ENCODE measurements at places on chromosomes 4 and X.

- no peak for DNase-seq
Observed at GRCh38 chr4:40238008-40238699, 41.3 kb downstream of the RHOH start.

DNA sequence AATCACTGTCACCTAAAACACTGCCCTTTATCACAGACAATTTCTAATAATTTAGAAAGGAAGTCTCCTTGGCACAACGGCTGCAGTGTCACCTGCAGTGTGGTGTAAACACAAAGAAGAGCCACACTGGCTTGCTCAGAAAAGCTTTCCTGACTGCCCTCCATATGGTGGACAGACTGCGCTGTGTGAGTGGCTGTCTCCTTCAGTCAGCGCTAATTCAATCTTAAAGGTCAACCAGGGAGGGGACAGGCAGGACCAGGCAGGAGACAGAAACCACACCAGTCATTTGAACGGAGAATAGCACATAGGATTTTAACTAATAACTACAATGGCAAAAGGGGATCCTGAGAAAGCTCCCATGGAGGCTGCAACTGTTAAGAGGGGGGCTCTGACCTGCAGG lies 132.1 kb downstream of the NSUN7 start:
- DNase-seq, result no peak

DNA sequence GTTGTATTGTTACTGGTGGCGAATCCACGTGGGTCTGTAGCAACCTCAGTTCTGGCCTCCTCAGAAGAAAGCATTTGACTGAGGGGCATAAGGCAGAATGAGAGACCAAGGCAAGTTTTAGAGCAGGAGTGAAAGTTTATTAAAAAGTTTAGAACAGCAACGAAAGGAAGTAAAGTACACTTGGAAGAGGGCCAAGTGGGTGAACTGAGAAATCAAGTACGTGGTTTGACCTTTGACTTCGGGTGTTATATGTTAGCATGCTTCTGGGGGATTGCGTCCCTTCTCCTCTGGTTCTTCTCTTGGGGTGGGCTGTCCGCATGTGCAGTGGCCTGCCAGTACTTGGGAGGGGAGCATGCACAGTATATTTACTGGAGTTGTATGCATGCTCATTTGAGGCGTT lies 232.7 kb upstream of the GATB start:
- no peak for DNase-seq

DNA sequence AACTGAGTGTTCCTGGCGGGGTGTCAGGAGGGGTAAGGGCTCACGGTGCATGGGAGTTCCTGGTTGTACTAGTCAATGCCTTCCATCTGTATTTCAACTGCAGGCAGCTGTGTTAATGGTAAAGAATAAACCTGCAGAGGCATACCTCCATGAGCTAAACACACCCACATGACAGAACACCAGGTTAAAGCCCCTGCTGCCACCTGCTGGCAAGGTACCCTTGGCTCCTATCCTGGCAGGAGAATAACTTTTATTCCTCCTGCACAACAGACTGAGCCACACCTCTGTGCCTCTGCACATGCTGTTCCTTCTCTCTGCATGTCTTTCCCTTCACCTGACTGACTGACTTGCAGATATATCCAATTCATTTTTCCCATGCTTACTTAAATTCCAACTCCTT lies 11.1 kb downstream of the ITIH6 start:
- no peak for DNase-seq

DNA sequence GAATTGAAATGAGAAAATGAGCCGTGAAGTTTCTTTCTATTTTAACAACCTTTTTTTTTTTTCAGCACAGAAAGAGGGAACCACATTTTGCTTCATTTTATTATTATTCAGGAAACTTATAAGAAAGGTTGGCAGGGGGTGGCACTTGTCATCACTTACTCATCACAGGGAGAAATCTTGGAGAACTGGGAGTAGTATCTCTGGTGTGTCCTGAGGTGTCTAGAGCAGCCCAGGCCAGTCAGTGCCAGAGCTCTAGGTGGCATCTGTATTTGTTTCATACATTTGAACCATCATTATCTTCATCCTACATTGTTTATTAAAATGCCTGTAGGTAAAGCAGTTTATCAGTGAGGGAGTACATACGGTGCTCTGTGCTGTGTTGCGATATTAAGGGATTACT lies 43.8 kb upstream of the ARHGAP24 start:
- no peak for DNase-seq

DNA sequence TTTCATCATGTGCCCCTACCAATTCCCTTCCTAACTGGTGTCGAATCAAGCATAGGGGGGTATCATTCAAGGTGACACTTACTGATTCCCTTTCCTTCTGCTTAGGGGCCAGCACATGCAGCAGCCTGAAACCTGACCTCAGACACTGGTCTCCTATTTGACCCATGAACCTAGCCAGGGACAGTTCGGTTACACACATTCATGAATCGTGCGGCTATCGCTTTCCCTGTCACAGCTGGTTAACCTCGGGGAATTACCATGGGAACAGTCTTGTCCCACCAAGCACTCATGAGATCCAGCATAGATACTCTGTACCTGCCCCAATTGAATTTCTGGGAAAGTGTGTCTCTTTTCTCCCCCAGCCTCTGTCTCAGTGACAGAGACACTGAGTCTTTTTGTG lies 140.4 kb downstream of the ZNF674 start:
- no peak for DNase-seq

GRCh38 chr4:62550121-62550520 lies 1350.0 kb downstream of the ADGRL3 start:
- no peak for DNase-seq

DNA sequence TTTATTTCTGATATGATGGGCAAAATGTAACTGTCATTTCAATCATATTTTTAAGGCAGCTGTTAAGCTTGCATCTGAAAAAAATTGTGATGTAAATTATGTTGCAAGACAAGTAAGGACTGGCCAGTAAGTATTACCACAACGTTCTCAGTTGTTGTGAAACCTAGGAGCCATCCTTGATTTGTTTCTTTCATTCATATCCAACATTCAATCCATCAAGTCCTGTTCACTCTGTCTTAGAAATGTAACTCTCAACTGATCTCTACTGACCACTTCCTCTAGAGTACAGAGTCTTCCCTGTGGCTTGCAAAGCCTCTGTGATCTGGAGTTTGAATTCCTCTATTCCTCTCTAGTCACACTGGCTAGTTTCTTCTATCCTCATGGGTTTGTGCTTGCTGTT lies 161.4 kb upstream of the MAD2L1 start:
- no peak for DNase-seq

GRCh38 chr4:86744570-86744969 lies 104.6 kb downstream of the SLC10A6 start:
- no peak for DNase-seq

DNA sequence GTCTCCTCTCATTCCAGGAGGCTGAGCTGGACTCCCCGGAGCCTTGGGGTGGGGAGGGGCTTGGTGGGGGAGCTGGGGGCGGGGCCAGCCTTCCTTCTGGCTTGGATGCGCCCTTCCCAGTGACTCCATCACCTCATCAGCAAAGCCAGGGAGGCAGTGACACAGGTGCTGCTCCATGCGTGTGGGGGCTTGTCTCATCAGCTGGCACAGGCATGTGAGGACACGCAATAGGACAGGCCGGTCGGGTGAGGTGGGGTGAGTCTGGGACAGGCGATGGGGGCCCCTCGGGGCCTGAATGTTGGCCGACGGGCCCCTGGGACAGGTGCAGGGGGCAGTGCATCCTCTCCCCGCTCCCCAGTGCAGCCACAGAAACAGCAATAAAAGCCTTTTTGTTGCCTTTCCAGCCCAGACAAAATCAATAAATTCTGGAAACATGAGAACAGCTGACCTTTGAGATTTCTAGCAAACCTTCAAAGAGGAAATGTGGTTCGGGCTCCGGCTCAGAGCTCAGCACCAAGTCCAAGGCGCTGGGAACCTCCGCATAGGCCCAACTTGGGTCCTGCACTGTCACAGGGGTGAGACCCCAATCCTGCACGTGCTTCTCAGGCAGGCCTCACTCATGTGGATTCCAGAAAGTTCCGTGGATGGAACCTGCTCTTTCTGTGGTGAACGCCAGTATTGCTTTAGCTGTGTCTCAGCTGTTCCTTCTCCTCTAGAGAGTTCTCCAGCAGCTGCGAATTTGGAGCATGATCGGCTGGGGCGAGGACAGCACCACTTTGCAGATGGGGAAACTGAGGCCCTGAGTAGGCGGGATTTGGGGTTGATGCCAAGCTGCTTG lies 18.5 kb downstream of the ADRA2C start:
- DNase-seq, result no peak

GRCh38 chr4:66501997-66502396 lies 831.7 kb upstream of the EPHA5 start:
- DNase-seq, result no peak

DNA sequence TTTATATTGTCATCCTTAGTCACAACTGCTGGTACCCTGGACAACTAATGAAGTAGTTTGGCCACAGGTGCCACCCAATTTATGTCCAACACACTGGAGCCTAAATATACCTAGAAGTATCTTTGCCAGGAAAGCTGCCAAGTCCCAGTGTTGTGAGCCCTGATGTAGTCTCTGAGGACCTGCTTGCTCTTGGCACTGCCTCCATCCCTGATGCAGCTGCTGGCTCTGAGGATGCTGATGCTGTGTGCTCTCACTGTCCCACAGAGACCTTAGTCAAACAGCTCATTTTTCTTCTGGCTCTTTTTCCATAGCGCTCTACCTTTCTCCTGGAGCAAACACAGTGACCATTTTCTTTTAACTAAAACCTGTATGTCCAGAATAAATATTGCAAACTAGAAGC lies 1535.4 kb upstream of the ADGRL3 start:
- no peak for DNase-seq

- DNase-seq, result no peak
Observed at GRCh38 chrX:132442691-132443090, 46.1 kb downstream of the MBNL3 start.

- no peak for DNase-seq
Observed at GRCh38 chr4:166827167-166827566, 407.1 kb downstream of the SPOCK3 start.

- DNase-seq, result no peak
Observed at GRCh38 chrX:7620560-7620959, 222.4 kb upstream of the VCX start.

DNA sequence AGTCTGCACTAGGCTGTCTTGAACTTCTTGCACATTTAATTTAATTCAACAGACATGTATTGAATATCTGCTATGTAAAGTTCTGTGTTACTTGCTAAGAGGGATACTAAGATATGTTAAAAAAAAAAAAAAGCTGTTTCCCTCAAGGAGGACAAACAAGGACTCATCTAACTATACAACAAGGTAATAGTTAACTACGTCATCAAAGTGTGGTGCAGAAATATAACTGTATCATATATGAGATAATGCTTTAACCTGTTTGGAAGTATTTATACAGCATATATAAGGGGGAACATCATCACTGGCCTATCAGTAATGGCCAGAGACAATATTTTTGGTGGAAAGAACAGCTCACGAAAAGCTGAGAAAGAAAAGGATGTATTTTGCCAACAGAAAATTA lies 89.9 kb downstream of the PTPN13 start:
- no peak for DNase-seq

DNA sequence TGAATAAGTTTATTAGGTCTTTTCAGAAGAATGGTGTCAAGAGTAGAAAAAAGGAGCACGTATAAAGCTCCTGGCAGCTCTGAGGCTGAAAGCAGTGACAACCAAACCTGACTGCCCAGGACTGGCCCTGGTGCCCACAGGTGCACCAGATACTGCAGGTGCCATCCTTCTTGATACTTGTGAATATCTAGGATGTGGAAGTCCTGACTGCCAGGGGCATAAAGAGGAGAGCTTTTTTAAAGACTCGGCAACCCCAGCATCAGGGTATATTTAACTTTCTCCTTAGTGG lies 60.7 kb downstream of the TMEM150C start:
- DNase-seq, result no peak

DNA sequence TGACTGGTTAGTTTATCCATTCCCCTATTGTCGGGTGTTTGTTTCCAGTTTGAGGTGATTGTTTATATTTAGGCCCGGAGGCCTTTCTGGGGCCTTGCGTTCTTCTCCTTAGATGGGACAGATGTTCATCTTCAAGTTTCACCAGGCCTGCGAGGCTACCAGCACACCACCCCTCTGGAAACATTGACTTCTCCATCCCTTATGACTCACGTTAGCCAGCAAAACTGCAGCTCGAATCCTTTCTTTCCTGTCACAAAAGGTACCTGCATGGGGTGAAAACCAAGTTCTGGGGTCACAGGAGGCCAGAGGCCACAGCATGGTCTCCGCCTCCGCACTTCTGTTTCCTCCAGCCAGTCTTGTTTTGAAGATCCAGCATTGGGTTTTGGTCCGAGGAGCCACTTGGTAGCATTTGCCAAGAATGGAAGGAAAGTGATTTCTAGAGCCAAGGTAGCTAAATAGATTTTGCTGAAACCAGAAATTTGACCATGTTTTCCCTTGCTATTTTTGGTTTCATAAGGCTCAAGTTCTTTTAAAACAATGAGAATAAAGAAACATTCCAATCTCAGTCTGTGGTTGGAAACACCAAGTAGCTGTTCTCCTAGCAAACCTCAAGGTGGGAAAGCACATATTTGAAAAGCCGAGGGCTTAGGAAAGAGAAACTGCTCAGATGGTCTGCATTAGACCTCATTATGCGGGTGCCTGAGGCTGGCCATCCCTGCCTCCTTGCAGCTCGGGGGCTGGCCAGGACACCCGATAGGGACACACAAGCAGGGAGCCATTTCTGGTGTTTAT lies 5.6 kb downstream of the NYX start:
- DNase-seq, result peak; percentile 50

DNA sequence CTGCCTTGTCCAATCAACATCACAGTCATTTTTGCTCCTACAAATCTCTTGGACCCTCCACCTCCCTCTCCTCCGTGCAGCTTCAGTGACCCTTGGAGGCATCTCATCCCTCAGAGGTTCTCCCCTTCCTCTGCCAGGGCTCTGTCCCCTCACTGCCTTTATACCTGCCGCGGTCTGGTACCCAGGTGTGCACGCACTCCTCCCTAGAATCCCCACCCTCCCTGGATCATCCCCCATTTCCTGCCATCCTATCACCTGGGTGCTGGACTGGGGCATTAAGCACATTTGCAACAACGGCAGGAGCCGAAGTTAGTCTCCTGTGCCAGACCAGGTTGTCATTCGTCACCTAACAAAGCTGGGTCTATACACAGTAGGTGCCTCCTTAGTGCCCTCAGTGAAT lies 10.1 kb downstream of the TMEM271 start:
- DNase-seq, result no peak

- no peak for DNase-seq
Observed at GRCh38 chr4:185275501-185275900, 66.1 kb downstream of the SNX25 start.

DNA sequence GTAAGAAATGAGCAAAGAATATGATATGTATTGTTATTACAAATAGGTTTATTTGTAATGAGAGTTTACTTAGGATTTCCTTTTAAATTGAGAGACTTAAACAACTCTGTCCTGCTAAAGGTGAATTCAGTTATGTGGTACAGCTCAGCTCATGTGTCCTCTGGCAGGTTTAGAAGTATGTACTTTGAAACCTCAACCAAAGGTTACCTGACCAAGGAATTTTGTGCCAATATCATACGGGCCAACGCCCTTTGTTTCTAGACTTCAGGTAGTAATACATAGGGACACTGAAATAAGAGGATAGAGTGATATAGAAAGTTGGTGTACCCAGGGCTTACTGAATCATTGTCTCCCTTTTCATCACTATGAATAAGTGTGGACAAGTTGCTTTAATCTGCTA lies 25.7 kb downstream of the SLAIN2 start:
- no peak for DNase-seq
